ENCODE measurements at places on chromosomes 3 and 15.

GRCh38 chr3:51381333-51381705 is 3.8 kb upstream of the MANF start:
- DNase-seq: no peak

DNA sequence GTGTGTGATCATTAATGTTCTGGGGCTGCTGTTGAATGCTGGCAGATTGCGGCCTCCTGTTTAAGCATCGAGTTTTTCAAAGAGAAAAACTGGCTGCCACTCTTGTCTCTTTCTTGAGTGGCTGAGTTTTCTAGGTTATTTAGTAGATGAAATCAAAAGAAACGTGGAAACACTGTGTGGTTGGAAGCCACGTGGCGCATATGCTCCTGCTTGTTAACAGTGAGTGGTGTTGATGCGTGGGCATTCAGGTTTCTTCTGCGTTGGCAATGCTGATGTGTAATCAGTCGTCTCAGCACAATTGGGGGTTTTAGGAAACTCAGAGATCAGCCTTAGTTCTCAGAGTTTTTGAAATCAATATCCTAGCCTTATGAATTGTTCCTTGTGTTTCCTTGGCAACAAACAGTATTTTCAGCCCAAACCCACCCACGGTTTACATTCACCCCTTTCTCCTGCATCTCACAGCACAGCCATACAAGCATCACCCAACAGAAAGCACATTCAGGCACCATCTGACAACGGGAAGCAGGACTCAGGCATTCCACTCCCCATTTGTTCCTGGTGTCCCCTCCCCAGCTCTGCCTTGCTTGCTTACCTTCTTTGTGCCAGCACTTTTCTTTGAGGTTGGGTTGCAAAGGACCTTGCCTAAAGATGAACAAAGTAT is 74.7 kb downstream of the SEC22A start:
- no peak for DNase-seq

DNA sequence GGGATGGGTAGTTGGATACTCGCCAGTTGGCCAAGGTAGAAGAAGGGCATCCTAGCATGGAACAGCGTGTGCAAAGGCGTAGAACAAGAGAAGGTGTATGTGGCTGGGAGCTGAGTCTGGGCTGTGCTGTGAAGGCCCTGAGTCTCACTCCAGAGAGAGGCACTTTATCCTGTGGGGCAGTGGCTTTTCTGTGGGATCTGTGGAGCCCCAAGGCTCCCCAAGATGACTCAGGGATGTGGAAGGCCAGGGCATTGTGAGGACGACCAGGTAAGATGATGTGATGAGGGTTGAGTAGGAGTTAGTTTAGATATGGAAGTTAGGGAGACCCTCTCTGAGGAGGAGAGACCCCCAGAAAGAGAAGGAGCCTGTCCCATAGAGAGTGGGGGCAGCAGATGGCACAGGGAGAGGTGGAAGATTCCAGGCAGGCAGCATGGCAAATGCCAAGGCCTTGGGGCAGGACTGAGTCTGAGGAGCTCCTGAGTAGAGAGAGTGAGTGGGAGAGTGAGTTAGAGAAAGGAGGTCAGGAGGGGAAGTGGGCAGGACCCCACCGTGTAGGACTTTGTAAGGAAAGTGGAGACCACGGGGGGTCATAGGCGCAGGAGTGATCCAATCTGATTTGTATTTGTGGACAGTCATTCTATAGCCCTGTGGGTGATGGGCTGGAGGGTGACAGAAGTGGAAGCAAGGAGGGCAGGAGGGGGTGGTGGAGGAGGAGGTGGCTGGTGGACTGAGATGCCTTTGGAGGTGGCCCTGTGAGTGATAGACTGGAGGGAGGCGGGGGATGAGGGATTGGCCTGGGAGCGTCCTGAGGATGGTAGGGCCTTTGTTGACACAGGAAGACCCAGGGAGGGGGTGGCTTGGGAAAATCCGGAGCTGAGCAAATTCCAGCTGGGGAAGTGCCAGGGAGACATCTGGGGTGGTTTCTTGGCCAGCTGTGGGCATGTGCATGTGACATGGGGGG is 50.3 kb downstream of the FBLN2 start:
- no peak for DNase-seq

DNA sequence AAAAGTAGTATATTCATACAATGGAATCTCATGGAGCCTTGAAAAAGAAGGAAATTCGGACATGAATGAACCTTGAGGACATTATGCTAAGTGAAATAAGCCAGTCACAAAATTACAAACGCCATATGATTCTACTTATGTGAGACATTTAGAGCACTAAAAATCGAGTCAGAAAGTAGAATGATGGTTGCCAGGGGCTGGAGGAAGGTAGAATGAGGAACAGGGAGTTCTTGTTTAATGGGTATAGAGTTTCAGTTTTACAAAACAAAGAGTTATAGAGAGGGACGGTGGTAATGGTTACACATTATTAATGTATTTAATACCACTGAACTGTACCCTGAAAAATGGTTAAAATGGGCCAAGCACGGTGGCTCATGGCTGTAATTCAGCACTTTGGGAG is 19.5 kb downstream of the UBXN7 start:
- DNase-seq: no peak

GRCh38 chr3:169641167-169641566 is 22.3 kb downstream of the MECOM start:
- DNase-seq: no peak

GRCh38 chr15:37059086-37059485 is 41.3 kb downstream of the MEIS2 start:
- DNase-seq: no peak

DNA sequence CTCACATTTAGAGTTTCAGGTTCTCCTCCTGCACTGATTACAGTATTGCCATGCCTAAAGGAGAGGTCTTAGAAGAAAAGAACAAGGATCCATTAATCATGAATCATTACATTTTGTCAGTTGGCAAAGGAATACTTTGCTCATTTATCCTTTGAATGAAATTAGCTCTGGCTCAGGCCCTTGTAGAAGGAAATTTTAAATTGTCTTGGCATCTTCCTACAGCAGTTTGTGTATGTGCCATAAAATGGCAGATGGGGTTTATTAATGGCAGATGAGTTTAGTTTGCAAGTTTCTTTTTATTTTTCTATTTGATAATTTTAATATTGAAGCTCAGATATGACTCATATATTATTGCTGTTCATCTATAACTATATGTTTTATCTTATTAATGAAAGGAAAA is 181.2 kb upstream of the EPHA3 start:
- DNase-seq: no peak

GRCh38 chr3:59425371-59425770 is 375.5 kb upstream of the CFAP20DC start:
- no peak for DNase-seq

DNA sequence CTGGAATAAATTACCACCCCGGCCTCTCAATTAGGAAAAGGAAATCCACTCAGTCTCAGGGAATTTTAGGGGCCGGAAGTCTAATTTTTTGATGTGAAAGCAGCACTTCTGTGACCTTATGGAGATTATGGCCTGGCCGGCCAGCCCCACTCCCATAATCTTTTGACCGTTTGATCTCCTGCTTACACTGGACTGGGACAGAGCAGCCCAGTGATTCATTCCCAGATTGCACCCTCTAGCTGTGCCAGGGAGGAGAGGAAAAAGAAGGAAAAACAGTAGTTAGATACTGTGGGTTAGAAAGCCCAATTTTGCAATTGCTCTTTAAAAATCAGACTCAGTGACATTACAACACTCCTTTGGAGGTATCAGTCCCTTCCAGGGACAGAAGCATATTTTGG is 32.4 kb downstream of the GJD2 start:
- no peak for DNase-seq

- DNase-seq: no peak
Measured at GRCh38 chr15:68981941-68982340, 32.6 kb upstream of the NOX5 start.
